ENCODE measurements at places on chromosomes 3 and 15.

GRCh38 chr3:124107104-124107890, 115.4 kb upstream of the ROPN1 start:
- DNase-seq, result no peak

DNA sequence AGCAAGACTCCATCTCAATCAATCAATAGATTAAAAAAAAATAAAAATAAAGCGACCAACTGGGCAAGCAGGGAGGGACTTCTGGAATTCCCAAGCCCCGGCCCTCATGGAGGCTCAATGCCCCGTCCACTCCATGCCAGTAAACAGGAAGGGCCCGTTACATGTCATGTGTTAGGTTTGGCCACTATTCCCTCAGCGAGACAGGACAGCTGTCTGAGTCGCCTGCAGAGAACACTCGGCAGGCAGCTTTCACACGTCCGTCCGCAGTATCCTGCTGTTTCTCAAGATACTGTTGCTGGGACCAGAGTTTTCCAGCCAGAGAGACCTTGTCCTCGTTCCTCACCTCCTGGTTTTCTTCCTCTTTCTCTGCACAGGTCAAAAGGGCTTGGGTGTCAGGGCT, 18.0 kb downstream of the TMEM44 start:
- DNase-seq, result no peak

DNA sequence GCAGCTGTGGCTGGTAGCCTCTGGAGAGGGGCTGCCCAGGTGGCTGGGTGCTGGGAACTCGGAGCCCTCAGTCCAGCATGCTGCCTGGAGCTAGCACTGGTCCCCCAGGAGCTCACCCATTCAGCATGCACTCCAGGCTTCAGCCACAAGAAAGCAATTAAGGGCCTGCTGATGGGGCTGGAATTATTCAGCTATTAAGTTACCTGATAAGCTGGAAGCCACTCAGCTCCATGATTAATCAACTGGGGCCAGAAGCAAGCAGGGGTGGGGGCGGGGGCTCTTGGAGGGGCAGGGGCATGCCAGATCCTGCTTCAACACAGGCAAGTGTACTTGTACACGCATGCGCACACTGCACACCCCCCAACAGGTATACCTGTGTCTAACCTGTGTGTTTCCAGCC, 22.1 kb upstream of the TMEM115 start:
- no peak for DNase-seq

DNA sequence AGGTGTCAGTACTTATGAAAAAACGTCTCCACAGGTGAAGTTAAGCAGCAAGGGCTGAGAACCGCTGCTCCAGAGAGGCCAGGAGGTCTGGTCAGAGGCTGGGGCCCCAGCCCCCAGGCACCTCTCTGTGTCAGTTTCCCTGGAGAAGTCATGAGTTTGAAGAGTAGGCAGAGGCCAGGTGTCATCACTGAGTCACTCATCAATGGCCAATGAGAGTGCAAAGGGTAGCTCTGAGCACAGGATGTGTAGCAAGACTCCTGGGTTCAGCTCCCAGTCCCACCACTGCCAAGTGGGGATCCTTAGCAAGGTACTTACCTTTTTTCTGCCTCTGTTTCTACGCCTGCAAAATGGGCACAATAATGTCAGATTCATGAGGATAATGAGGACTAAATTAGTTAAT, 47.9 kb downstream of the CORO2B start:
- no peak for DNase-seq
